CD4-positive, alpha-beta T cell (primary cell): ENCODE measurements at places on chromosomes 12 and 14. TPM values are rescaled to one million over a fixed set of nuclear protein-coding genes. Genes with fewer than 3 reads are reported as not detected.

The OR4L1 gene
- total RNA-seq: not detected

DNA sequence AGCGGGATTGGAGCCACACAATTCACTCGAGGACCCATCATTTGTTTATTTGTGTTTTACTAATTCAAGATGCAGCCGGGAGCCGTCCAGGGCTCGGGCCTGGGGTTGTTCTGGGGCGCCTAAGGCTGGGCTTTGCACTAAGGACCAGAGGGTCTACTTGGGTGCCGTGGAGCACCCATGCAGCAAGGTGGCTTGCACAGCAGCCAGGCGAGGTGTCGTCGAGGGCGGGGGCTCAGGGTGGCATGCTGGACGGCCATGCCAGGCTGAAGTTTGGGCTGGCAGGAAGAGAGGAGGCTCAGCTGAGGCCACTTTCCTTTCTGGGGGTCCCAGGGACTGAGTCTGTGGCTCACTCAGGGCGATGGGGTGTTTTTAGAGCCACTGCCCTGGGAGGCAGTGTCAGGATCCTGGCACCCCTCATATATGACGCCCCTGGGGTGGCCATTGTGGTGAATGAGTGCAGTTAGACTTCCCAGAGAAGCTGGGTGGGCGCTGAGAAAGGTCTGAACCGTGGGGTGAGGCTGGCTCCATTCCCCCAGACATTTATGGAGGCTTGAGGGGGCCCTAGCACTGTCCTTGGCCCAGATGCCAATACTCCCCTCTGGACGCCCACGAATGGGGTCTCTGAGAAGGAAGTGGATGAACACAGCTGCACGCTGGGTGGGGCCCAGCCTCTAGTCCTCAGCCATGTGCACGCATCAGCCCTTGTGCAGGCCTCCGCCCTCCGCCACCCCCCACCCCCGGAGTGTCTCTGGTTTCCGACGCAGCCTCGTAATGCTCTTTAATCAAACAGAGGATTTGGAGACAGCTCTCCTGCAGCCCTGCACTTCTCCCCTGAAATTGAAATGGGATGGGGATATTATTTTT is 11.3 kb downstream of the MEG3 start:
- H3K4me1 ChIP-seq: no peaks in the 10 kb centered on the region
- no peak for DNase-seq
- H3K36me3 ChIP-seq: no peaks in the 10 kb centered on the region
- no peak overlapping the region for H3K4me3 ChIP-seq
- no peak overlapping the region for H3K27ac ChIP-seq

DNA sequence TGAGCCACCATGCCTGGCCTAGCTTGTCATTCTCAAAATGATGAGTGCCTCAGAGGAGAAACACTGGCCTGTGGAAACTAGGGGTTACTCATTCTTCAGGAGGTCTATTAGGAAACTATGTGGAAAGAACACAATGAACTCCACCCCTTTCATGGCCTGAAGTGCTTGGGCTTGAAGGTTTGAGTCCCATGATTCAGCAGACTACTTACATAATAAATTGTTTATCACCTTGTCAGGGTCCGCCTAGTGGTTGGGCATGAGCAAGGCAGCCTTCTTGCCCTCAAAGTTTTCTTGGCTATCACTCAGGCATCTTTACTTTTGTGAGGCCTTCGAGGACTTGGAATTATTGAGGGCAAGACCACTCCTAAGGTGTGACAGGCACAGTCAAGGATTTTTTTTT is 251.2 kb downstream of the ACSS3 start:
- no peak overlapping the region for H3K4me3 ChIP-seq
- DNase-seq: no peak
- no peaks in the 10 kb centered on the region for H3K27me3 ChIP-seq
- H3K36me3 ChIP-seq: no peaks in the 10 kb centered on the region
- no peak overlapping the region for H3K27ac ChIP-seq

GRCh38 chr14:59601056-59601455 is 24.4 kb upstream of the CCDC175 start:
- H3K4me1 ChIP-seq: no peaks in the 10 kb centered on the region
- no peak for DNase-seq
- no peaks in the 10 kb centered on the region for H3K36me3 ChIP-seq
- no peak overlapping the region for H3K27ac ChIP-seq
- no peak overlapping the region for H3K4me3 ChIP-seq

- no peaks in the 10 kb centered on the region for H3K27me3 ChIP-seq
- no peak for DNase-seq
- no peak overlapping the region for H3K4me3 ChIP-seq
- H3K4me1 ChIP-seq: no peaks in the 10 kb centered on the region
- no peaks in the 10 kb centered on the region for H3K36me3 ChIP-seq
- no peak overlapping the region for H3K27ac ChIP-seq
These were observed 99.9 kb downstream of the KICS2 start for GRCh38 chr12:64122154-64122553.

GRCh38 chr14:30362369-30363218 is 196.4 kb upstream of the G2E3 start:
- H3K4me3 ChIP-seq: no peak overlapping the region
- H3K27ac ChIP-seq: no peak overlapping the region
- no peak for DNase-seq
- H3K4me1 ChIP-seq: no peaks in the 10 kb centered on the region

GRCh38 chr12:89789862-89790261 is 81.2 kb upstream of the ATP2B1 start:
- no peak overlapping the region for H3K4me3 ChIP-seq
- H3K27me3 ChIP-seq: no peaks in the 10 kb centered on the region
- no peaks in the 10 kb centered on the region for H3K36me3 ChIP-seq
- H3K27ac ChIP-seq: no peak overlapping the region

- no peaks in the 10 kb centered on the region for H3K4me1 ChIP-seq
- no peak overlapping the region for H3K27ac ChIP-seq
- H3K27me3 ChIP-seq: no peaks in the 10 kb centered on the region
- no peaks in the 10 kb centered on the region for H3K36me3 ChIP-seq
- DNase-seq: no peak
- H3K4me3 ChIP-seq: no peak overlapping the region
These were observed 49.2 kb upstream of the SGPP1 start for GRCh38 chr14:63777024-63777423.

DNA sequence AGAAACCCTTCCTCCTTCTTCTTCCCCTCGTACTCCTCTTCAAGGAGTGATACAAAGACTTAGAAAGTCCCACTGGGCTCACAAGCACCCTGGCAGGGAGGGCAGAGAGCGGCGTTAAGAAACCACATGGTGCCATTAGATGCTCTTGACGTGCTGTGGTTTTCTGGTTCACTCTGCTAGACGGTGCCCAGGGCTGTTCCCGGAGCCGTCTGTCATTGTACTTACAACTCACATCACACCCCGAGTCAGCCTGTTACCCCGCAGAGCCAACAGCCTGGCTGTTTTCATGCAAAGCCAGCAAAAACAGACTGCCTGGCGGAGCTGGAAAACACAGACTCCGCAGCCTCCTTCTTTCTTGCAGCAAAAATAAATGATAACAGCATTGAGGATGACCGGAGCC is 232.6 kb upstream of the TBX3 start:
- no peak for DNase-seq
- no peaks in the 10 kb centered on the region for H3K4me1 ChIP-seq
- no peaks in the 10 kb centered on the region for H3K27me3 ChIP-seq
- H3K4me3 ChIP-seq: no peak overlapping the region

DNA sequence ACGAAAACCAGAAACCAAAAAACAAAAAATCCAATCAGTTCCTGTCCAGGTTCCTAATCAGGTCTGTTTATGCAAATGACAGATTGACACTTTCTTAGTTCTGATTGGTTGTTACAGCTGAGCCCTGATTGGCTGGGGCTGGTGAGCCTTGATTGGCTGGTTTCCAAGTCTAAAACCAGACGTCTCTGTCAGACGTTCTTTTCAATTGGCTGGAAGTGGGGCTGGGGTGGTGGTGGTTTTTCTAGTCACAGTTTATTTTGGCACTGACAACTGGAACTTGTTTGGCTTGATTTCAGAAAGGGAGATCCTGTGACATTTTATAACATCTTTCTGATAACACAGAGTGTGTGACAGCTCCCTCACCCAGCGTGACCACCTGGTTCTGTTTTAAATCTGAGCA is 36.1 kb upstream of the PRICKLE1 start:
- no peaks in the 10 kb centered on the region for H3K36me3 ChIP-seq
- DNase-seq: no peak
- H3K4me3 ChIP-seq: no peak overlapping the region

DNA sequence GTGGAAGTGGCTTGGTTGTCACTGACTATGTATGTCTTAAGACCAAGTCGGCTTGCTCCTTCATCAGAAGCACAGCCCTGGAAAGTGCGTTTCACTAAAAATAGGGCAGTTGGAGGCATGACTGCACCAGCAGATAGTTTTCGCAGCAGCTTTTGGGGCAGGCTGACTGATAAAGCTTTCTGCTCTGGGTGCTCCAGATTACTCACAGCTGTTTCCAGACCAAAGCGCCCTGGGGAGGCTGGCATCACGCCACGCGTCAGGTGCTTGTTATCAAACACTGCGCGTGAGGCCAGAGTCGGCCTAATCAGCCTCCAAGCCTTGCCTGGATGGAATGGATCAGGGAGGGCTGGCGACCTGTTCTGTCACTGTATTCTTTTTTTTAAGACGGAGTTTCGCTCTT is 13.3 kb upstream of the LRRC10 start:
- H3K36me3 ChIP-seq: no peaks in the 10 kb centered on the region
- DNase-seq: no peak
- no peak overlapping the region for H3K4me3 ChIP-seq
- no peak overlapping the region for H3K27ac ChIP-seq
- no peaks in the 10 kb centered on the region for H3K27me3 ChIP-seq

DNA sequence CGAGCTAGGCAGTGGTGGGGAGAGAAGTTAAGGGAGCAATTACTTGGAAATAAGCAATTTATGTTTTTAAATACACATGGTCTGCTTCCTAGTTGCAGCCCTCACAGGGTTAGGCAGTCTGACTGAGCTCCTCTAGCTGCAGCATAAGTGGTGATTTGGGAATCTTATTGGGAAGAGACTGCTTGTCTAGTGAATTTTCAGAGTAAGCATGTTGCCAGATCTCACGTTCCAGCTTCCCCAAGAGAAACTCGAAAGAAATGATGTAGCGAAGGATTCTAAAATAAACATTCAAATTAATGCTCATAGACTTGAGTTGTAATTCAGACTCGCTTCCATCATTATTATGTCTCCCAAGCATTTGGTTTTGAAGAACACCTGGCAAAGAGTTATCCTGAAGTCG is 440.2 kb downstream of the ATP23 start:
- no peak for DNase-seq
- H3K27ac ChIP-seq: no peak overlapping the region
- no peaks in the 10 kb centered on the region for H3K27me3 ChIP-seq
- H3K4me3 ChIP-seq: no peak overlapping the region
- H3K4me1 ChIP-seq: no peaks in the 10 kb centered on the region

DNA sequence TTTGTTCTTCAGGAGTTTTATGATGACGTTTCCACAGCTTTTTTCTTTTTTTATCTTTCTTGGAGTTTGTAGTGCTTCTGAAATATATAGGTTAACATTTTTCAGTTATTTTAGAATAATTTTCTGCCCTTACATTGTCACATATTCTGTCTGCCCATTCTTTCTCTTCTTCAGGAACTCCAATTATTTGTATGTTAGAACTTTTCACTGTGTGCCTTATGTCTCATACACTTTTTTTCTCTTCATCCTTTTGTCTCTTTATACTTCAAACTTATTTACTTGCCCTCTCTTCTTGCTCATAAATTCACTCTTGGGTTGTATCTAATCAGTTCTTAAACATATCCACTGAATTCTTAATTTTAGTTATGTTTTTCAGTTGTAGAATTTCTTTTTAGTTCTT is 105.3 kb downstream of the ARID2 start:
- no peak for DNase-seq
- no peak overlapping the region for H3K27ac ChIP-seq
- peaks cover 47% of the 10 kb centered on the region for H3K36me3 ChIP-seq
- H3K4me1 ChIP-seq: no peaks in the 10 kb centered on the region
- no peak overlapping the region for H3K4me3 ChIP-seq

DNA sequence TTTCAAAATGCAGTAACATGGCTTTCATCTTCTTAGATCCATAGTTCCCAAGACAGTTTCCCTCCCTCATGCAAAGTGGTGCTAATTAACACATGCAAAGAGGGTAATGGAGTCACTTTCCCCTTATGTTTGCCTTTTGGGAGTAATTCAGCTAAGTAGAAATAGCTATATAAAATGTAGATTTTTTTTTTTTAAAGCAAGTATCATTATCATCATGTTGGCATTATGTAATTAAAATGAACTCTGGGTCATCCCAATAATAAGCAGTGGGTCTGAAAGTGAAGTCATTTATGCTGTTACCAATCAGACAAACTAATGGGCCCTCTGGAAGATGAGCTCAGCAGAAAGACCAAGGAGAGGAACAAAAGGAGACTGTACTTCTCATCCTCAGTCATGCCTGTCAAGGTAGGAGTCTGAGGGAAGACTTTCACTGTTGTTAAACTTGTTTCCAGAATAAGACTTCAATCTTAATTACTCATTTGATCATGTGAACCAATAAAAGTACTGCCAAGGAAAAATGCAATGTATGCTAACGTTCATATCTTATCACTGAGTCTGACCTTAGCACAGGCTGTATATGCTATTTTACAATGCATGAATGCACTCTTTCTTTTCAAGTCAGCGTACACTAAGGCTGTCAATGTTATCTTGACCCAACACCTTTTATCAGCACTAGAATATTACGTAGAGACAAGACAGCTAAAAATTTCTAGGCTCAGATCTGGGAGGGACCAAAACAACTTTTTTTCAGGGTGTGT is 26.8 kb downstream of the AREL1 start:
- H3K36me3 ChIP-seq: peaks cover 72% of the 10 kb centered on the region
- no peaks in the 10 kb centered on the region for H3K27me3 ChIP-seq
- H3K4me3 ChIP-seq: no peak overlapping the region
- DNase-seq: no peak
- no peak overlapping the region for H3K27ac ChIP-seq
